ENCODE measurements at places on chromosomes 4 and X.

- no peak for DNase-seq
Observed at GRCh38 chr4:40192114-40193015, 4.5 kb upstream of the RHOH start.

GRCh38 chrX:72255445-72255844 lies 16.6 kb upstream of the ERCC6L start:
- DNase-seq = no peak

- DNase-seq = no peak
Observed at GRCh38 chr4:53365121-53365485, 758 bp downstream of the SCFD2 start.

DNA sequence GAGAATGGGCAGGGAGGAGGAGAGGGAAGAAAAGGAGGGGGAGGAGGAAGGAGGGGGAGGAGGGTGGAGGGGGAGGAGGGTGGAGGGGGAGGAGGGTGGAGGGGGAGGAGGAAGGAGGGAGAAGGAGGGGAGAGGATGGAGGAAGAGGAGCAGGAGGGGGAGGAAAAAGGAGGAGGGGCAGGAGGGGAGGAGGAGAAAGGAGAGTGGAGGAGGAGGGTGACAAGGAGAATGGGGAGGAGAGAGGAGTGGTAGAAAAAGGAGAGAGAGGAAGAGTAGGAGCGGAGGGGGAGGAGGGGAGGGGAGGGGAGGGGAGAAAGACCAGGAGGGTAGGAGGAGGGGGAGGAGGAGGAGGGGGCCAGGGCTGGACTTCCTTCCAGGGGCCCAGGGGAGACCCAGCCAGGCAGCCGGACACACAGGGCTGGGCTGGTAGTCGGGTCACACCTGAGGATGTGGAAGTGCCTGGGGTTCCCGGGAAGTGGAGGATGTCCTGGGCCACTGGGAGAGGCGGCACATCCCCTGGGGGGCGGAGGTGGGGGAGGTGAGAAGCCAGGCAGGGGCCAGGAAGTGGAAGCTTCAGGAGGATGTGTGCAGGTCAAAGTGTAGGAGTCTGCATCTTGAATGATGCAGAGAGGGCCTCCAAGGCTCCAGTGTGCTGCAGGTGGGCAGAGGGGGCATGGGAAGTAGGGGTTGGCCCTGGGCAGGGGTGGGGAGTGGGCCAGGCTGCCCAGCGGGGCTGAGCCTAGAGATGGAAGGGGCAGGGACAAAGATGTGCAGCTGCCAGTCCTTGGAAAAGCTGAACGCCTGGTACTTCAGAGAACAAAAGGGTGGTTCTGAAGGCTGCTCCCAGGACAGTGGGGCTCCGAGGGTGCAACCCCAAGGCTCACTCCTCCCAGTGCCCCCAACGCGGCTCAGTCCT lies 18.8 kb downstream of the IL3RA start:
- no peak for DNase-seq

DNA sequence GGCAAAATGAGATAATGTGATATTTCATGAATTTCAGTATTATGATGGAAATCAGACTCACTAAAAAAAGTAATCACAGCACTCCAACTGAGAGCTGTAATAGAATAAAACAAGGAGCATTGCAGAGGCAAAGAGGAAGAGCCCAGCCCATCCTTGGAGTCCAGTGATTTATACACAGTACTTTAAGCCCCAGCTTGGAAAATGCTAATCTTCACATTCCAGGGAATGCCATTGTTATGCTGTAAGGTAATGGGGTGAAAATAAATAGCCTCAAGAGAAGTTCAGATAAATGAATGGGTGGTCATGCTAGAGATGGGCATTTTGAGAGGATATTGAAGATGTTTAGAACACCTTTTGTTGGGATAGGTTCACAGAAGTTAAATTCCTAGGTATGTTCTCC lies 190.3 kb upstream of the TAPT1 start:
- no peak for DNase-seq

GRCh38 chr4:140781596-140781995 lies 25.4 kb upstream of the TBC1D9 start:
- no peak for DNase-seq

DNA sequence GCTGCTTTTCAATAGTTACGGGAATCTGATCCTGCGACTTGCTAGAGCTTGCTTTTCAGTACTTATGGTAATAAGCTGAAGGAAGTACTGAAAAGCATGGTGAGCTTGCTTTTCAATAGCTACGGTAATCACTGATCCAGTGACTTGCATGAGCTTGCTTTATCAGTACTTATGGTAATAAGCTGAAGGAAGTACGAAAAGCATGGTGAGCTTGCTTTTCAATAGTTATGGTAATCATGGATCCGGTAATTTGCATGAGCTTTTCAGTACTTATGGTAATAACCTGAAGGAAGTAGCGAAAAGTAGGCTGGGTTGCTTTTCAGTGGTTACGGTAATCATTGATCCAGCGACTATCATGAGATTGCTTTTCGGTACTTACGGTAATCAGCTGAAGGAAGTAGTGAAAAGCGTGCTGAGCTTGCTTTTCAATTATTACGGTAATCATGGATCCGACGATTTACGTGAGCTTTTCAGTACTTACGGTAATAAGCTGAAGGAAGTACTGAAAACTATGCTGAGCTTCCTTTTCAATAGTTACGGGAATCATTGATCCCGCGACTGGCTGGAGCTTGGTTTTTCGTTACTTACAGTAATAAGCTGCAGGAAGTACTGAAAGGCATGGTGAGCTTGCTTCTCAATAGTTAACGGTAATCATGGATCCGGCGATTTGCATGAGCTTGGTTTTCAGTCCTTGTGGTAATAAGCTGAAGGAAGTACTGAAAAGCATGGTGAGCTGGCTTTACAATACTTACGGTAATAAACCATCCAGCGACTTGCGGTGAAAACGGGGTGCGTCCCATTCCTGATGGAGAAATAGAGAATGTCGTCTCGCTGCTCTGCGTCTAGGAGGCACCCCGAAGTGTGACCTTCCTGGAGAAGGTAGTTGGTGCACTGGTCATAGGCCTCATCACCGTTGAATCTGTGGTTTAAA lies 6.5 kb downstream of the CRLF2 start:
- no peak for DNase-seq

DNA sequence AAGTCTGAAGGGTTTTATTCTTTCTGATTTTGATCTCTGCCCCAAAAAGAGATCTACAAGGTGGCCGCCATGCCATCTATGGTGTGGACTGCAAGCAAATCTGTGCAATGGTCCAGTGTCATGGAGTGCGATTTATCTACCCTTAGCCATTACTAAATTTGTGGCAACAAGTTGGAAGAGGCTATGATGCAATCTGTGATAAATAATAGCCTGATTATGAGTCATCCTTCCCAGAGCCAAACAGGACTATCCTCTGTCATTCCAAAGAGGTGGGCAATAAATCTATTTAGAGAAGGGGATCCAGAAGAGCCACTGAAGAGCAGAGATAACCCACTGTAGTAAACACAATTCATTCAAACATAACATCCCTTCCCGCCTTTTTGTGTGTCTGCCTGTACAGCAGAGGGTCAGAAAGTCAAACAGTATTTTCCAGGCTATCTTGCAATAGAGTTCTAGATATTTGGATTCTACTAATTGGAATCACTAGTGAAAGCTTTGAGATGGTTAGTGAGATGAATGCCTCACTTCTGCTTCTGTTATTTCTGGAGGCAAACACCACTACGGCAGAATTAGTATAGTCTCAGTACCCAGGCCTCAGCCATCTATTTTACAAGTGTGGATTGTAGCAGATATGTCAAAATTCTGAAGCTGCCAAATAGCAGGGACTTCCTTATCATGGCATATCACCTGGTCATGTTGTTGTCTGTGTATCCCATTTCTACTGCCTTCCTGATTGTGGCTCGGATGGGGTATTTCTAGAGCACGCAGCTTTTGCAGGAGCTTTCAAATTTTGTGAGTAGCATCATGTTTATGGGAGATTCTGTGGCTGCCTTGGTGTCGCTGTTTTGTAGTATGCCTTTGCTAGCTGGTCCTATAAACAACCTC lies 192.0 kb downstream of the SMIM20 start:
- DNase-seq = no peak

GRCh38 chr4:110869862-110870572 lies 247.1 kb upstream of the PITX2 start:
- DNase-seq = no peak

GRCh38 chr4:1757836-1758235 lies 35.3 kb upstream of the FGFR3 start:
- no peak for DNase-seq

DNA sequence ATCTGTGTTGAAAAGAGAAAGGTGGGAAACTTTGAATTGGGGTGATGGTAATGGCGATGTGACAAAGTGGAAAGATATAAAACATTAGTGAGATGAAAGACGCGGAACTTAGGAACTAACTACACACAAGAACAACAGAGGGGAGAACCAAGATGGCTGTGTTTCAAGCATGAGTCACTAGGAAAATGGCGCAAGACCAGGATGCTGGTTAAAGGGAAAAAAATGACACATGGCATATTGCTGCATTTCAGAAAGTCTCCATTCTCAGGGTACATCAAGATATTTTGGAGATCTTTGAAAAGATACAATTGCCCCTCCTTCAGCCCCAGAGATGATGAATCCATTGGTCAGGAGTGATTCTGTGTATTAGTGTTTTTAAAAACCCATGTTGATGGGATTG lies 164.4 kb downstream of the FBXO8 start:
- no peak for DNase-seq

- no peak for DNase-seq
Observed at GRCh38 chr4:108559911-108560310, 60.5 kb upstream of the RPL34 start.

- no peak for DNase-seq
Observed at GRCh38 chrX:153639177-153640044, 7.6 kb upstream of the DUSP9 start.

- no peak for DNase-seq
Observed at GRCh38 chr4:111755571-111755970, 389.7 kb upstream of the FAM241A start.

DNA sequence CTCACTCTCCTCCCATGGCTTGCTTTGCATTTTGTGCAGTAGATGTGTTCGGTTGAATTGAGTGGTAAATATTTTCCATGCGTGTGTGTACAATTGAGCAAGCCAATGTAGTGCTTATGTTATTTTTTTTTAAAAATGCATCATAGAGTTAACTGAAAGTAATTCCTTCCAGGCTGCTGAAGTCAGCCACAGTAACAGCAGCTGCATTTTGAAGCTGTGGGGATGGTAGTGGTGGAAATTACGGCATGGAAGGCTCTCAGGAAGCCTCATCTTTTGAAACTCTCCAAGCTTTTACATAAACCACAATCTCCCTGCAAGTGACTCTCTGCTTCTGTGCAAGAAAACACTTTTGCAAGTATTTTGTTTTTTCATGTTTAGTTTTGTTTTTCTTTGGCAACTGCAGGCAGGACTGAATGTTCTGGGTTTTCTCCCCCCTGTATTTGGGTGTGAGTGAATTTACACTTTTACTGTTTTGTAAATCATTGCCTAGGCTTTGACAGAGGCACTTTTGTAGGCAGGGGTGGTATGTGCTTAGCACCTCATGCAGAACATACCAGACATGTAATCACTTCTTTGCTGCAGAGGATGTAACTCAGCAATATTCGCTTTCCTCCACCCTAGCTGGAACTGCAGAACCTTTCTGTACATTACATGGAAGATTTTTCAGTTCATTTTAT lies 56.2 kb downstream of the LRRC66 start:
- DNase-seq = no peak

- DNase-seq = no peak
Observed at GRCh38 chr4:39415678-39416283, 9.1 kb downstream of the KLB start.
